Activated naive CD4-positive, alpha-beta T cell treated with anti-CD3 and anti-CD28 coated beads, Interleukin-2, amount 50 U/mL, for 16 hours (primary cell): ENCODE measurements at places on chromosomes 2 and 18.

GRCh38 chr2:46328291-46328690 is 31.1 kb downstream of the EPAS1 start:
- no peak for DNase-seq

GRCh38 chr2:217249121-217250012 is 389.5 kb upstream of the TNP1 start:
- DNase-seq: no peak

GRCh38 chr2:229689307-229689839 is 25.0 kb downstream of the DNER start:
- no peak for DNase-seq

GRCh38 chr2:124319577-124319976 is 294.5 kb downstream of the CNTNAP5 start:
- DNase-seq: no peak

- DNase-seq: no peak
Observed at GRCh38 chr2:215736653-215737290, 276.6 kb downstream of the MREG start.

DNA sequence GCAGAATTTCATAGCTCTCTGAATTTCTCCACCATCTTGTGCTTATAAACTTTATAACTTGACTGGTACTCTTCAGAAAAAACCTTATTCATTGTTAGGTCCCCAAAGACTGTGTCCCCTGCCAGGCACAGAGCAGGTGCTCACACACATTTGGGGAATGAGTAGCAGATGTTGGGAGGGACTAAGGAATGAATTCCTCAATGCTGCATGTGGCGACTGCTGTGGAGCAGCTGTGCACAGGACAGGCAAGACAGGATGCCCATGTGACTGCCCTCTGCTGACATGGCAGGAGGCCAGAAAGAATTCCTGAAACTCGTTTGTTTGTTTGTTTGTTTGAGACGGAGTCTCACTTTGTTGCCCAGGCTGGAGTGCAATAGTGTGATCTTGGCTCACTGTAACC is 122.3 kb upstream of the ITGA6 start:
- no peak for DNase-seq
